ENCODE measurements at places on chromosomes 6 and 20.

- no peak for DNase-seq
Measured at GRCh38 chr20:17832236-17832915, 132.6 kb downstream of the BANF2 start.

DNA sequence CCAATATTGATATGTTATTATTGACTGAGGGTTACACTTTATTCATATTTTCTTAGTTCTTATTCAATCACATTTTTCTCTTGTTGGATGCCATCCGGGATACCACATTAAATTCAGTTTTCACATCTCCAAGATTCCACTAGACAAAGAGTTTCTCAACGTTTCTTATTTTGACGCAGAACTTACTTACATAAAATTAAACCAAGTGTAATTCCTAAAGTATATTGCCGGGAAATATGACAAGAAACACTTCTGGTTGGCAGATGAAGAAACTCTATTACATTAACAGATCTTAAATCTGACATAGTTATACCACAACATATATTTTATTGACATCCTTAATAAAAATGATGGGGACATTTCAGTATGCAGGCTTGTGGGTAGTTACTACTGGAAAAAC is 47.3 kb upstream of the THBS2 start:
- no peak for DNase-seq

DNA sequence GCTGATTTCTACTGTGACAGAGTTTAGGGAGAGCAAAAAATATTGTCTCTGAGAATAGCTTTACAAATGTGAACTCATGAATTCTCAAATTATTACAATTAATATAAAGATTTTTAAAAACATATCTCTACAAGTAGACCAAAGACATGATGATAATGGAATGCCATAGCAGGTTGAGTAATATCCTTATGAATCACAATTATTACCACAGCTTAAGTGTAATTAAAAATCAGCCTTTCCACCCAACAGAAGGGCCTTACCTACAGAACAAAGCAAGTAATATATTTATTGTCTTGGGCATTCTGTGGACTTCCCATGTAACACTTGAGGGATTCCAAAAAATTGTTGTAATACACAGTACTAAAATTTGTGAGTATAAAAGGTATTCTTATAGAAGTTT is 1099.6 kb upstream of the GJE1 start:
- no peak for DNase-seq

GRCh38 chr6:99668036-99668705 is 61.5 kb downstream of the PRDM13 start:
- no peak for DNase-seq

DNA sequence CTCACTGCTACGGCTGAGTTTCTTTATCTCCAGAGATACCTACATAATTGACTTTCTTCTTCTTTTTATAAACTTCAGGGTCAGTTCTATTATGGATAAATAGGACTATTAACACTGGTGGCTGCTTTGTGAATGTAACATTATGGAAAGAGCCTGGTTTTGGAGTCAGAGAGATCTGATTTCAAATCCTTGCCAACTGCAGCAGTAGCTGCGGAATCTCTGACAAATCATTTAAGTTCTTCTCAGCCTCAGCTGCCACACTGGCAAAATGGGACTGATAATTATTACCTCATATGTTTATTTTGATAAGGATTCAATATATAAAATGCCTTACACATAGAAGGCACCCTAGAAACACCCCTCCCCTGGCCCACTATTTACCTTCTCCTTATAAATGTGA is 160.5 kb downstream of the BACH2 start:
- no peak for DNase-seq

GRCh38 chr6:91485047-91485446 is 898.2 kb upstream of the MAP3K7 start:
- DNase-seq = no peak

DNA sequence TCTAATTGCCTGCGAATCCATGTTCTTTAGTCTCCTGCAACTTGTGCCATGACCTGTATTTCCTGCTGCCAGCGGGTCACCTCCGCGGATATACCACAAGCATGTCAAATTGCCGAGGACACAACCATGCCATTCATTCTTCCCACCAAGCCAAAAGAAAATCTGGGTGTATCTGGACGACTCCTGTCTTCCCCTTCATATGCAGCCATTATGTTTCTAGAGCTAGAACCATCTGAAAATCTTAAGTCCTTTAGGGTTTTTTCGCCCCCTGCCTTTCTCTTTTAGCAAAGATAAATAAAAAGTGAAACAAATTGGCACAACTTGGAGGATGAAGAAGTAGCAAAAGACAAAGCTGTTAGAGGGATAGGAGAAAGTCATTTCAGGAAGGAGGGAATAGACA is 242.6 kb downstream of the ARID1B start:
- DNase-seq = no peak

GRCh38 chr20:10524643-10525042 is 89.5 kb downstream of the SLX4IP start:
- no peak for DNase-seq

DNA sequence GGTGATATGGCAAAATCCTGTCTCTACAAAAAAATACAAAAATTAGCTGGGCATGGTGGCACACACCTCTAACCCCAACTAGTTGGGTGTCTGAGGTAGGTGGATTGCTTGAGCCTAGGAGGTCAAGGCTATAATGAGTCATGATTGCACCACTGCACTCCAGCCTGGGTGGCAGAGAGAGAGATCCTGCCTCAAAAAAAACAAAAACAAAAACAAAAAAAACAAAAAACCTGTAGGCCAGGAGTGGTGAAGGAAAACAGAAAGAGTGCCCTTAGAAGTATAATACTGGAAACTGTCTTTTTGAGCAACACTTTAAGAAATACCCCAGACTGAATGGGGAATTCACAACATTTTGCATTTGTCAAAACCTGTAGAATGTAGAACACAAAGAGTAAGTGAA is 85.3 kb downstream of the JARID2 start:
- no peak for DNase-seq

DNA sequence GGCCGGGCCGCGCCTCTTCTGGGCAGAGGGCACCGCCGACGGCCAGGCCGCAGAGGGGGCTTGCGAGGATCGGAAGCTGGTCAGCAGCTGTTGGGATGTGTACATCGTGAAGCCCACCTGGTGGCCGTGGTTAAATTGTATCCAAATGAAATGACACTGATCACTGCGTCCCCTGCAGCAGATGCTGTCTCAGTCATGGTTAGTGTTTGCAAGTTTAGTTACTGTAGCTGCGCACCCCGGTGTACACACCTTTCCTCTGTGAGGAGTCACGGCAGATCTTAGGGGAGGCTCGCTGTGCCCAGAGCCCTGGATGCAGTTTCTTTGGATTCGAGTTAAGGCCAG is 653 bp downstream of the NAA20 start:
- no peak for DNase-seq

DNA sequence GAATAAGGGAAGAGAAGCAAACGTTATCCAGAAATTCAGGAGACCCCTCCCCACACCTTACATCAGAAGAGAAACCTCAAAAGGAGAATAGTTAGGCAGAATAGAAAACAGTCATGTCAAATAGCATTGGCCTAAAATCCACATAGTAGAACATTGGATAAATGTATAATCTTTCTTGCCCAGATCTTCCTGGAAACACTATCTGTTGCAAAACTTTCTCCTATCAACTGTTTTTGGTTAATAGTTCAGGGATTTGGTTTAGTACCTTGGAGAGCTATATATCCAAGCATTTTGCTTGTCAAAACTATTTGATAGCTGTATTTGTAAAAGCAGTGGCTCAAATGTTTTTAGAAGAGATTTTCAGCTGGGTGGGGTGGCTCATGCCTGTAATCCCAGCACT is 74.3 kb upstream of the PHACTR2 start:
- DNase-seq = no peak

GRCh38 chr6:32475392-32476206 is 35.9 kb downstream of the HLA-DRA start:
- DNase-seq = no peak

GRCh38 chr6:63963769-63964315 is 328.2 kb downstream of the PHF3 start:
- no peak for DNase-seq

GRCh38 chr6:71375676-71376075 is 87.1 kb downstream of the OGFRL1 start:
- DNase-seq = no peak

GRCh38 chr6:100671740-100672139 is 207.0 kb upstream of the SIM1 start:
- no peak for DNase-seq

DNA sequence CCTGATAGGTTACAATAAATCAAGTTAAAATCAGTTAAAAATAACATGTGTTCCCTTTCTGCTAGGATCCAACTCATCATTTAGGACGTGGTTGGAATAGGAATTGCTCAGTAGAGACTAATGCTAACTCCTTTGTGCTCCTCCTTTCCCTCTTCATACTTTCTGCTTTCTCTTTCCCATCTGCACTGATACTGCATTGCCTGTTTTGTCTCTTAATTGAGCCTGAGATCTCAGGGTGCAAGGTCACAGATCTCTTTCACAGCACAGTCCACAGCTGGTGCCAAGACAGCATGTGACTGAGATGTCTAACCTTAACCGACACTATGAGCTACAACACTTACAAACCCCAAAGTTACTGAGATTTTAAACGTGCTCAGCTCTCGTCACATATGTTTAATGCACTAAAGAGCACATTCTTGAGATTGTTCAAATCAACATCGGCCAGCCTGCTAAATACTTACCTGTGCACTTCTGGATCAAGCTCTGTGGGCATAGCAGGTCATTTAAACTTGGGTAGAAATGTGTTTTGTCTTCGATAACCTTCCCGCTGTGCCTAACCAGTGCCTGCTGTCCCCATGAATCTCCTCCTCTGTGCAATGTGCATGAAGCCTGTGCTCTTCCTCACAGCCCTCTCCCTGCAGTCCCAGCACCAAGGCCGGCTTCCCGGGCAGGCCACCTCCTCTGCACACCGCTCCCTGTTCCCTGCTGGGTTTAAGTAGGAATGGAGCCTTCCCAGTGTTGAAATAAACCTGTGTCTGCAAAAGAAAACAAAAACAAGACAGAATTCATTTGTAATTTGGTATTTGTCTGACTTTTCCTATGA is 39.6 kb upstream of the AFDN start:
- DNase-seq = no peak

- DNase-seq = no peak
Measured at GRCh38 chr6:139977887-139978332, 603.5 kb upstream of the CITED2 start.

GRCh38 chr6:29834564-29835436 is 7.2 kb downstream of the HLA-G start:
- DNase-seq = no peak

- no peak for DNase-seq
Measured at GRCh38 chr6:26554447-26554696, 16.2 kb downstream of the HMGN4 start.

DNA sequence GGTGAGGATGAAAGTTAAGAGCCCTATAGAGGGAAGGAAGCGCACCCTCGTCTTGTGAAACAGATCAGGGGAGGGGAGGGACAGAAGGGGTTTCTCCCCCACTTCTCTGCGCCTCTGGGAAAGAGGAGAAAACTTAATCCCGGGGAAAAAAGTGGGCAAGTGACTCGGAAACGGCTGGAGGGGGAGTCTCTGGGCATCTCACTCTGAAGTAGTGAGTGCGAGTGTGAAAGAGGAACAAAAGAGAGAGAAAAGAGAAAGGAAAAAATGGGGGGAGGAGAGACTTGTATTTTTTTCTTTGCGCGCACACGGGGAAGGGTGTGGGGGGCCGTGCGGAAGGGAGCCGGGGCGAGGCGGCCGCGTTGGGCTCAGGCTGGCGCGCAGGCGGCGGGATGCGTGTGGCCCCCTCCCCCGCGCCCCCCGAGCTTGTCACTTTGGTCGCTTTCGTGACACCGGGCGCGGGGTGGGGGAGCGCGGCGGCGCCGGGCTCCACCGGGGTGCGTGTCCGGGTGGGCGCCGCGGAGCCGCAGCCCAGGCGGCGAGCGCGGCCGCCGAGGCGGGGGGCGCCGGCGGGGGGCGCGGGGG is 454 bp downstream of the L3MBTL3 start:
- no peak for DNase-seq

DNA sequence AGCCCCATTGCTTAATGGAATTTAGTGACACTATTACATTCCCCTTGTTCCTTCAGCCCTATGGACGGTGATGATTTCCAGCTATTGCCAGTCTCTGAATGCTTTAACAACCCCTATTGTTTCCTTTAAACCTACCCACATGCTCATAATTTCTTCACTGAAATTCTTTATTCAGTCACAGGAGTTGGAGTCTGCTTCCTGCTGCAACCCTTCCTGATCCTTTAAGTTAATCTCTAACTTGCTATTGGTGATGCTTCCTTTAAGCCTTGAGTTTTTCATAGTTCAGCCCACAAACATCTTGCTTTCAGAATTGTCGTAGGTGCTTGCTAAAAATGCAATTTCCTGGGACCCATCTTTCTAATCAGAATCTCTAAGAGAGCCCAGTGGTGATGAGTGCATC is 66.3 kb upstream of the TNFAIP3 start:
- no peak for DNase-seq

- DNase-seq = no peak
Measured at GRCh38 chr6:11218538-11219399, 13.7 kb downstream of the NEDD9 start.

GRCh38 chr6:80165143-80165542 is 58.7 kb downstream of the BCKDHB start:
- no peak for DNase-seq

DNA sequence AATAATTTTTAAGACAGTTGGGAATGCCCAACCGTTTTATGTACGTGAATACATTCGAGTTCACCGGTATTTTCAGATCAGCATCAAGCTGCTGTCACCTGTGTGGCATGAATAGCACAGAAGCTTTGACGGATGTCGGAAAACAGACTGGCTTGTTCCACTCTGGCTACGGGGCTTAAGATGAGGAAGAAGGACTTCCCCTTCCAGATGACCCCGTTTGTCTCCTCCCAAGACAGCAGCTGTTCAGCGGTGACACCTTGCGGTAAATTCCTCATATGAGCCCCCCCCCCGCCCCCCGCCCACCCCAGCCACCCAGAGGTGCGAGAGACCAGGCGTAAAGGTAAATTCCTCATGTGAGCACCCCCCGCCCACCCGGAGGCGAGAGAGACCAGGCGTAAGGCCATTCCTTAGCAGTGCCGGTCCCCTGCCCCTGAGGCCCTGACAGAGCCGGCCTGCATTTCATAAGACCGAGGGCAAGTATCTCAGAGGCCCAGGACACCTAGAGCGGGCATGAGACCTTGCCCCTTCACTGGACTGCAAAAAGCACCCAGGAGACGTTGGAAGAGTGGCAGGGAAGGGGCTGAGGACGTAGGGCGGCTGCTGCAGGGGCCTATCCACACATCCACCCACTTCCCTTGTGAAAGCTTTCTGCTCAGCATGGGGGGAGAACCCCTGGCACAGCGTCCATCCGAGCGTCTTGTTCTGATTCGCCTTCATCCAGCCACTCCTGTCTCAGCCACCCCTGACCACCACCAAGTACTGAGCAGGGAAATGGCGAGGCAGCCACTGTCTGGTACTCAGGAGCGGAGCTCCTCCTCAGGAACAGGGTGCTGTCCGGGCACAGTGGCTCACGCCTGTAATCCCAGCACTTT is 7.3 kb upstream of the PCMTD2 start:
- DNase-seq = no peak

- DNase-seq = no peak
Measured at GRCh38 chr6:160795721-160796120, 93.7 kb downstream of the PLG start.
